ENCODE measurements at places on chromosomes 11 and 22. TPM values are rescaled to one million over a fixed set of nuclear protein-coding genes. Genes with fewer than 3 reads are reported as not detected.

DNA sequence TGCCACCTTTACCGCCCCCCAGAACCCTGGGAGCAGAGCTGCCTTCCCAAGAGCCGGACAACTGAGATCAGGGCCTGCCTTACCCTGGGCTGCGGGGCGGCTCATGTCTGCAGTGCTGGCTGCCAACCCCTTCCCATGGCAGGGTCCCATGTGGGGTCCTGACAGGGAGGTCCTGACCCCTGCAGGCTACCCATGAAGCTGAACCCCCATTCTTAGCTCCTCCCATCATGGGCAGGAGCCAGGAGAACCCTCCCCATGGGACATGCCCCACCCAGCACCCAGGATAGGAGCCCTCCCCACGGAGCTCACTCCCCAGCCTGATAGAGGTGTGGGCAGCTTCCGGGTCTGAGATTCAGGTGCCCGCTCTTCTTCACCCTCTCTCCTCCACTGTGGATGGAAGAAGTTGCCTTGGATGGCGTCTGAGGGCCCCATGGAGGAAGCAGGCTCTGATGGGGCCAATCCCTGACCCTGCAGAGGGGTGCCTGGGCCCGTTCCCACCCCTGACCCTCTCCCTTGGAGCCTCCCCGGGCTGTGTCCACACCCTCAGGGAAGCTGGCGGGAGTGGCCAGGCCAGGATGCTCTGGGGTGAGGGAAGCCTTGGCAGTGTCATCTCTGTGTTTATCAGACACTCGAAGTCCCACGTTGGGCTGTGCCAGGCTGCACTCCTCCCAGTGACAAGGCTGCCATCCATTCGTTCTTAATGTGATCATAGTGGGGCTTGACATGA is 1508.2 kb downstream of the BRD1 start:
- DNase-seq, result peak; percentile 27

The EXPH5 gene
- 8.0 TPM for total RNA-seq

GRCh38 chr11:76693806-76694205 is 23.3 kb upstream of the LRRC32 start:
- DNase-seq, result no peak

The CST6 gene
- not detected for total RNA-seq

DNA sequence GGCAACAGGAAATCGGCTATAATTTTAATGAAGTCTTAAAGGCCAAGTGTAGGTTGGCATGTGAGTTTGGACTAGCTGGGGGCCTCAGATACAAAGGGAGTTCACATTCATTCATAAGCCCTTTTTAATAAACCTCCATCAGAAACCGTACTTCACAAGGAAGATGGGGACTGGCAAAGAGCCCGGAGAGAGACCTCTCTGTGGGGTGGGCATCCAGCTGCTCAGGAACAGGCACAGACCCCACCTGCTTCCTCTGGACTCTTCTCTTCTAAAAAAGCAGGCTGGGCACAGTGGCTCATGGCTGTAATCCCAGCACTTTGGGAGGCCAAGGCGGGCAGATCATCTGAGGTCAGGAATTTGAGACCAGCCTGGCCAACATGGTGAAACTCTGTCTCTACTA is 3.9 kb upstream of the ARFGAP3 start:
- DNase-seq, result no peak

DNA sequence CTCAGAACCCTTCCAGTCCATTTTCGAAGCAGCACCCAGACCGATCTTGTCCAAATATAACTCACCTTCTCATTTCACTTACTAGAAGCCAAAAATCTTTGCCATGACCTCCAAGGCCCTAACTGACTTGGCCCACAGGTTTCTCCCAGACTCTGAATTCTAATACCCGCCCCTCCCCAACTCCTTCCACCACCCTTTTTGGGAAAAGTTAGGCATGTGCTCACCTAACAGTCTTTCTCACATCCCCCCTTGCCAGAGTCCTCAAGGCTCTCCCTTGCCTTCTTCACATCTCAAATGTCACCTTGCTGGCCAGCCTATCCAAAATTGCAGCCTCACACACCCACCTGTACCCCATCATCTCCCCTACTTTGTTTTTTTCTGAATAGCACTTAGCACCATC is 369.3 kb downstream of the NXPE2 start:
- no peak for DNase-seq

DNA sequence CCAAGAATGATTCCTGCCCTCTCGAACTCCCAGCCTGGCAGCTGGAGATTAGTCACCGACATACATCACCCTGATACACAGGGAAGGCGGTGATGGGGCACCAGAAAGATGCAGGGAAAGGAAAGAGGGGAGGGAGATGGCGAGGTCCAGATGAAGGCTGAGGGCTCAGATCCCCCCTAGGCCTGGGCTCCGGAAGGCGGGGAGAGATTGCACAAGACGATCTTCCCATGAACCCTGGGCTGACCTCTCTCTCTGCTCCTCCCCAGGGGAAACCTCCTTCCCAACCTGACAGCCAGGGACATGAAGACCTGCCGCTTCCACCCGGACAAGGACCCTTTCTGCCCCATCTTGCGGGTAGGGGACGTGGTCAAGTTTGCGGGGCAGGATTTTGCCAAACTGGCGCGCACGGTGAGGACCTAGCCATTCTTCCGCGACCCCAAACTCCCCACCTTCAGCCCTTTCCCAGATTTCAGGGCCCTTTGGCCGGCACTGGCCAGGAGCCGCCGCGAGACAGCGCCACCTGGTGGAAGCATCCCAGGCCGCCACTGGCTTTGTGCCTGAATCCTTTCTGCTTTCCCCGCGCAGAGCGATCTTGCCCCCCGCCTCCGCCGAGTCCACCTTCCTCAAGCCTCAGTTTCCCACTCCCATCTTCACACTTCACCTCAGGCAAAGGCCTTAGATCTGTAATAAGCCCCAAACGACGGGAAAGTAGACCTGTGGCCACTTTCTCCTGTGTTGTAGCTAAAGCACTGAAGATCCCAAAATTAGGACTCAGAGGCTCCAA is 11.5 kb downstream of the P2RX3 start:
- peak; percentile 42 for DNase-seq

GRCh38 chr11:118621071-118621783 is 13.8 kb downstream of the PHLDB1 start:
- DNase-seq, result peak; percentile 80

DNA sequence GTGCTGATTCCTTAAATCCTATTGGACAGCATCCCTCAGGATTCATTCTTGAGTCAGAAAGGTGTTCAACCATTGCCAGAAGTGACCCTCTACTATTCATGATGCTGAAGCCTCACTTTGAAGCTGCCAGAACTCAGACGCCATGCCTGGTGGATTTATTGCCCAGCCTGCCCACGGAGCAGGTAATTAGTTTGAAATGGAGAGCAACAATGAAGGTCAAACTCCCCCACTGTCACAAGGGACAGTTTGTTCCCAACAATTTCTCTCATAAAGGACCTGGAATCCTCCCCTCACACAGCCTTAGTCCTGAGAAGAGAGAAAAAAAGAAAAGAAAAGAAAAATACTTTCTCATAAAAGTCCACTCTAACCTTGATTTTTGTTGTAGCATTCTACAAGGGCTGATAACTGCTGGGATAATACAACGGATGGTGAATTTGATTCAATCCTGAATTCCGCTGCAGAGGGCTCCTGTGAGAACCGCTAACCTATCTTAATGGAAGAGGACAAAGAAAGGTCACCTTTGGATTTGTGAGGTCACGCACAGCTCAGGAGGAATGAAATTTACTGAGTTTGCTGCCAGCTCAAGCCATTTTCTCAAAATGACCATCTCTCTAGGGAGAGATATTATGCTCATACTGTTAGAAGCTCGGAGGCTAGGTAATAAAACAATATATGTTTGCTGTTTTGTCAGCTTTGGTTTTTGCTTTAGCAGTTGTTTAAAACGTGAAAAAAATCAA is 161.6 kb upstream of the SYN3 start:
- DNase-seq, result no peak

The BCO2 gene
- total RNA-seq, result 56.2 TPM

GRCh38 chr11:34505874-34506273 is 7.7 kb downstream of the ELF5 start:
- no peak for DNase-seq

GRCh38 chr11:43541993-43542392 is 138.5 kb upstream of the HSD17B12 start:
- DNase-seq, result no peak

Data from Peyer's patch (tissue), 4 donors.